ENCODE measurements at places on chromosomes 7 and 10.
A peak's percentile ranks its signal among the peaks of the same experiment; 100 is the strongest.

- DNase-seq, result no peak
Measured at GRCh38 chr10:60267802-60268201, 121.9 kb downstream of the ANK3 start.

DNA sequence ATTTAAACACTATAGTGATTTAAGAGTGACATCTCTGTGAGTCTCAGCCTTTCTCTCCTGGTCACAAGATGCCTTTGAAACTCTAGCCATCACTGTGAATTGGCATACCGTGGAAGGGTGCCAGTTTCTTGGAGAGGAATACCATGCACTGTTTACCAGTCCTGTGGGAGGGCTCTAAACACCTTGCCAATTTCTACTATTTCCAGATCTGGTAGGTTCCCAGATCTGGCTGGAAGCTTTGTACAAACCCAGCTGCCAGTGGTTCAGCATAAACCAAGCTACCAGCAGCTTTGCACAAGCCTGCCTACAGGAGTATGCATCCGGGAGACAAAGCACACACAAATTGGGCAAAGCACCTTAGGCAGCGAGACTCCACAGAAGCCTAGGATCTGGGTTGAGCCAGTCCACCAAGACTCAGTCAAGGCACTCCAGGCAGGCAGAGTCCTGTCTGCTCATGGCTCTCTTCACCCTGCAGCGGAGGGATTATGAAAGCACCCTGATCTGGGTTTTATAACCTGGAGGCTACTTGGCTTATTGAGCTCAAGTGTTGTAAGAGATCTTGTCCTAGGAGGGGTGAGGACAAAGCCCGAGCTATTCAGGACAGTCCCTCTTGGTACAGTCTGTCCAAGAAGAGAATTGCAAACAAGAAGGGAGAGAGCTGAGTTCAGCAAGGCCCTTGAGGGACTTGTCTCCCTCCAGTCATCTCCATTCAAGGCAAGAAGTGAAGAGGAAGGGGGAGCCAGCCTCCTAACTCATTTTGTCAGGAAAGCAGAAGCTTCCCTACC lies 23.6 kb downstream of the MCM10 start:
- DNase-seq, result no peak

GRCh38 chr7:149126662-149127266 lies 640 bp upstream of the ZNF425 start:
- peak; percentile 88 for DNase-seq

GRCh38 chr10:77978360-77978759 lies 51.0 kb downstream of the POLR3A start:
- no peak for DNase-seq

GRCh38 chr7:77825131-77825530 lies 26.6 kb downstream of the PHTF2 start:
- no peak for DNase-seq

DNA sequence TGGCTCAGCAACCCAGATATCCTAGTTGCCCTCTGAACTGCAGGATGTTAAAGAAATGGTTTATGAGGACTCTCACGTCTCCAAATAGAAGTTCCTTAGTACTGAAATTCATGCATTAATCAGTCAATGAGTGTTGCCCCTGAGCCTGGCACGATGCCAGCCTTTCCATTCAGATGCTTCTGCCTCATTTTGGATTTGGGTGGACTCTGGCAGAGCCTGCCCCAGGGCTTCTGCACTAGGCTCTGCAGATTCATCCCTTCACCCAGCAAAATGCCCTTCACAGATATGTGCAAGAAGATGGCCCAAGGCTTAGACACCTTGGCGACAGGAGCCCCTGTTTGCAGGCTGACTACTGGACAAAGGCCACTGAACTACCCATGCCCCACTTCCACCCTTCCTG lies 747.8 kb downstream of the GRID1 start:
- DNase-seq, result no peak

DNA sequence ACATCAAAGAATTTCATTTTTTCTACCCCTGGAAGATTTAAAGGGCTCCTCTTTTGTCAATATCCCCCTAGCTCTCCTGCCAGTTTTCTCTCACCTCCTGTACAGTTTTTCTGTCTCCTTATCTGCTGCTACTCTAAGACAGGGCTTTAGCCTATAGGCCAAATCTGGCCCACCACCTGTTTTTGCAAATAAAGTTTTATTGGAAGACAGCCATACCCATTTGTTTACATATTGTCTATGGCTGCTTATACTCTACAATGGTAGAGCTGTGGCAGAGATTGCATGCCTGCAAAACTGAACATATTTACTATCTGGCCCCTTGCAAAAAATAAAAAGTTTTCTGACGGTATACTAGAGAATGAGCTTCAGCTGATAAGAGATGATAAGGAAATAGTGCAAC lies 37.4 kb upstream of the GARS1 start:
- no peak for DNase-seq

- no peak for DNase-seq
Measured at GRCh38 chr10:52539463-52539862, 225.4 kb downstream of the DKK1 start.

GRCh38 chr10:124270530-124271327 lies 148.0 kb downstream of the OAT start:
- DNase-seq, result no peak

DNA sequence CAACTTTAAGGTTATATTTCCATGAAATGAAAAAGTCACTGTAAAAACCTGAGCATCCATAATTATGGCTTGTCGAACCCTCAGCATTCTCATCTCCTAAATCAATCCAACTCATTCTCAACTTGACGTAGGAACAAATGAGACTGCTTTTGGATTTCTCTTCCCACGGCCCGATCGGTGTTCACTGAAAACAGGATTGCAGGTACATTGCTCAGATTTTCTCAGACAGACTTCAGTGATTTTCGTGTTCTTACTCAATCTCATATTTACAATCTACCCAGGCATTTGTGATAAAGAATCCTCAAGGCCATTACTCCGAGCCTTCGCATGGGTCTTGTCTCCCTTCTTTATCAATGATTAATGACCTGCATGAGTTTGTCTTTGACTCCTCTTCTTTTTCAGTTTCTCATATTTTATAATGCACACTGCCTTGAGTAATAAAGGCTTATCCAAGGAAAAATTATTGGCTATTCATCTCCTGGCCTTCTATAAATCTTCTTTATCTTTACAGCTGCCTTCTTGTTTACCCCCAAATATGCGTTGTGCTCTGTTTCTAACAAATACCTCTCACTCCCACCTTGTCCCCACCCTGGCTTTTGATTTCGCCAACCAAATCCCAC lies 90.4 kb upstream of the MYO3A start:
- DNase-seq, result no peak

All from activated effector memory CD4-positive, alpha-beta T cell treated with anti-CD3 and anti-CD28 coated beads, Interleukin-2, amount 50 U/mL, for 16 hours (primary cell).